ENCODE measurements at places on chromosomes 4 and X. TPM values are rescaled to one million over a fixed set of nuclear protein-coding genes. Genes with fewer than 3 reads are reported as not detected.
A peak's percentile ranks its signal among the peaks of the same experiment; 100 is the strongest.

ATP1B4 gene
- total RNA-seq = not detected

PASD1 gene
- total RNA-seq = not detected

FGFR3 gene
- total RNA-seq = 99.3 TPM

DNA sequence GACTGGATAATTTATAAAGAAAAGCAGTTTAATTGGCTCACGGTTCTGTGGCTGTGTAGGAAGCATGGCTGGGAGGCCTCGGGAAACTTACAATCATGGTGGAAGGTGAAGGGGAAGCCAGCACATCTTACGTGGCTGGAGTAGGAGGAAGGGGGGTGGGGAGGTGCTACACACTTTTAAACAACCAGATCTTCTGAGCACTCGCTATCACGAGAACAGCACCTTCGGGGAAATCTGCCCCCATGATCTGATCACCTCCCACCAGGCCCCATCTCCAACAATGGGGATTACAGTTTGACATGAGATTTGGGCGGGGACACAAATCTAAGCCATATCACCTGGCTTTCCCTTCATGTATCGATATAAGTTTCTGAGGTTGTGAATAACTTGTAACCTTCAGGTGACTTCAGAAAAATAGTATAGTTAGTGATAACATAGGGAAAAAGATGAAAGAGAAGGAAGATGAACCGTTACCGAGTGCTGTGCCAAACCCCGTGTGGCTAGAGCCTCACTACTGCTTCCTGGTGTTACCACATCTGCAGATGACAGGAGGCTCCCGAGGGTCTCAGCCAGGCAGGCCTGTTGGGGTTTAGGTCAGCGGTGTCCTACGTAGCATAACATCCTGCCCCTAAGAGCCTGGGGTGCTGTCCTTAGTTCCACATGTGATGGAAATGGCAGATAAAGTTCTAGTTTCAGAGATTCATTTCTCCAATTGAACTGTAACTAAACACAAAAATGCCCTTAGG, 103.5 kb downstream of the TNIP2 start:
- no peak for DNase-seq

DNA sequence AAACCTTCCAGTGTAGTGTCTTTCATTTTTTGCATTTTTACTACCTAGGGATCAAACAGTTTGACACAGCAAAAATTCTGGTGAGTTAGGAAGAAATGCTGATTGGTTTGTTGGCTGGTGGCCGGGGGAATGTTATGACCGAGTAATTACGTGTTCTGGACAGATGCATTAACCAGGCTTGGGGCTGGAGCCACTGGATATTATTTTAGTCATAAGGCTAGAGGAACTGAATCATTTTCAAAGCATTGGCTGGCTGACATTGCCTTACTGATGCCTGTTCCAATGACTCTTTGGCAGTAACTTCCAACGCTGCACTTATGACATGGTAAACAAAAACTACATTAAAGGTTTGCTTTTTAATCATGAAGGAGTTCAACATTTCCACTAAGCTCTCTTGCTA, 84.6 kb downstream of the FBXO8 start:
- DNase-seq = peak; percentile 95

DNA sequence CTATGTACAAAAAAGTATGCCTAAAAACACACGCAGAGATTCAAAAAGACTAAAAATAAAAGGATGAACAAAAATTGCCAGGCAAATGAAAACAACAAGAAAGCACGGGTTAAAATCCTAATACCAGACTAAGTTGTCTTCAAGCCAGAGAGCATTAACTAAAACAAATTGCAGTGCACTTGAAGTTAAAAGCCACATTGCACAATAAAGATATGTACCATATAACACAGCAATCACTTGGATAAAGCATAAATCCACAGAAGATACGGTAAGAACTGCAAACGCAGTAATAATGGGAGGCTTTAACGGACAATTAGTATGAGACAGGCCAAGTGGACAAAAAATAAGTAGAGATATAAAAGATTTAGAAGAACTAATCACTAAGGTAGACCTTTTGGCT, 14.9 kb downstream of the CCDC158 start:
- DNase-seq = no peak

- no peak for DNase-seq
These were observed 21.0 kb upstream of the CLCN4 start for GRCh38 chrX:10135561-10136399.

DNA sequence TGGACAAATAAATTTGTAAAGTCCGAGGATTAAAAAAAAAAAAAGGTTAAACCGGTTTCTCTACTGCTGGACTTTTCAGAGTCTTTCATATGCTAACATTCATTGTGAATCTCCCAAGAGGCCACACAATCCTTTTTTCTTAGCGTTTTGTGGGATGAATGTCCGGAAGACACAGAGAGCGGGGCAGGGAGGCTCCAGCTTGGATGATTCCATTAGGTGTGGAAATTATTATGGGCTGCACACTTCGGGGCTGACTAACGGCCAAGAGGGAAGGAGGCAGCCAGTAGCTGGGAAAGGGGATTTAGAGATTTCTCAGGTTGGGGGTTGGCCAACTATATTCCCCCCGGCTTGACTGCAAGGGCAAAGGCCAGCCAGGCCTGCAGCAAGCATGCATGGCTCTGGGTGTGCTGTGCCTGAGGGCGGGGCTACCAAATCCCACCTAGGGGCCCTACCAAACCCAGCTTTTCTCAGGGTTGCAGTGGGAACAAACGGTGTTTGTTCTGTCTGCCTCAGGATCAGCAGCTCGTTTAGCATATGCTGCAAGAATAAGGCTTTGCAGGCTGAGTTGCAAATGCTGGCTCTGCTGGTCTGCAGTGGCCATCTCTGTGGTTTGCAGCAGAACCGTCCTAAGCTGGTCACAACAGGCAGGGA, 28.6 kb downstream of the NYX start:
- peak; percentile 12 for DNase-seq

DNA sequence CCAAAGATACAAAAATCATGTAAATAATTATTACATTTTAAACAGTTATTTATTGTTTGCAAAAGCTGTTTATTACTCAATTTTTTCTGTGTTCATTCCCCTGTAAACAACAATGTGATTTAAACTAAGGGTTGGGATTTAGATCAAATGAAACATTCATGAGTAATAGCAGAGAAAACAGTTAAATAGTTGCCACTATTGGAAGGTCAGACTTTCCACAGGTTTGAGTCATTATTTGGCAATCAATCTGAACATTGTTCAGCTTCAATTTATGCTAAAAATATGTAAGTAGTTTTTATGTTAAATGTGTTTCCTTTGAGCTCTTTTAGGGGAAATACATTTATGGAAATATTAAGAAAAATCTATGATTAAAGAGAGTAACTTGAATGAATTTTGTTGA, 144.9 kb downstream of the STIM2 start:
- no peak for DNase-seq

GRCh38 chrX:153697924-153698865, 10.5 kb downstream of the SLC6A8 start:
- no peak for DNase-seq

- no peak for DNase-seq
These were observed 526.3 kb downstream of the SPRY1 start for GRCh38 chr4:123922847-123923246.
